ENCODE measurements at places on chromosomes 16 and 17.

- DNase-seq: no peak
These were observed 6.8 kb upstream of the SERPINF2 start for GRCh38 chr17:1735834-1736347.

DNA sequence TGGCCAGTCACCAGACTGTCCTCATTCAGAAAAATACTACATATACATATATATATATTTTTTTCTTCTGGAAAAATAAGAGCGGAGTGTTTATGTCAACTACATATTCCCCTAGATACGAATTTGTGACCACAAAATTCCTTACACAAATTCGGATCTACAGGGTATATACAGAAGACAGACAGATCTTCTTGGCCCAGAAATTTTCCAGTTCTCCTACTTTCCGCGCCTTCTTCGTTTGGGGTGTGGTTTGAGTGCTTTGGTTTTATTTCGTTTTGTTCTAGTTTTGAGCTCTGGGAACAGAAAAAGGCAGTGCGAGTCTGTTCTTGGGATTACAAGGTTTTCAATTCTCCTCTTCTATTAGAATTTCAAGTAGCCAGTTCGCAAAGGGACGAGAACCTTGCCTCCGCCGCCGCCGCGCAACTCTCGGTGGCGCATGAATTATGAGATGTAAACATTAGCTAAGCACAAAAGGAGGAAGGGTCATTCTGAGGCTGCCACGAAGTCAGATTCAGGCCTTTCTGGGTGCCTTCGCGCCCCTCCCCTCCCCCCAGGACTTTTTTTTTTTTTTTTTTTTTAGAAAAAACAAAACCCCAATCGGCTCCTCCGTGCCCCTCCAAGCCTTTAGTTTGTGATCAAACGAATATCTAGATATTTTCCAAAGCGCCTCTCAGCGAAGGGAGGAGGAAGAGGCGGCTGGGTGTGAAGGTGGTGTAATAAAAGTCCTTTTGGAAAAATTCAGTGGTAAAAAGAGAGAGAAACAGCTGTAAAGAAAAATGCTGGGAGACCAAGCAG is 1.8 kb upstream of the HOXB4 start:
- DNase-seq: no peak

GRCh38 chr16:80387318-80387921 is 153.4 kb upstream of the DYNLRB2 start:
- DNase-seq: no peak

GRCh38 chr16:67244387-67245185 is 2.7 kb downstream of the FHOD1 start:
- peak; percentile 97 for DNase-seq

DNA sequence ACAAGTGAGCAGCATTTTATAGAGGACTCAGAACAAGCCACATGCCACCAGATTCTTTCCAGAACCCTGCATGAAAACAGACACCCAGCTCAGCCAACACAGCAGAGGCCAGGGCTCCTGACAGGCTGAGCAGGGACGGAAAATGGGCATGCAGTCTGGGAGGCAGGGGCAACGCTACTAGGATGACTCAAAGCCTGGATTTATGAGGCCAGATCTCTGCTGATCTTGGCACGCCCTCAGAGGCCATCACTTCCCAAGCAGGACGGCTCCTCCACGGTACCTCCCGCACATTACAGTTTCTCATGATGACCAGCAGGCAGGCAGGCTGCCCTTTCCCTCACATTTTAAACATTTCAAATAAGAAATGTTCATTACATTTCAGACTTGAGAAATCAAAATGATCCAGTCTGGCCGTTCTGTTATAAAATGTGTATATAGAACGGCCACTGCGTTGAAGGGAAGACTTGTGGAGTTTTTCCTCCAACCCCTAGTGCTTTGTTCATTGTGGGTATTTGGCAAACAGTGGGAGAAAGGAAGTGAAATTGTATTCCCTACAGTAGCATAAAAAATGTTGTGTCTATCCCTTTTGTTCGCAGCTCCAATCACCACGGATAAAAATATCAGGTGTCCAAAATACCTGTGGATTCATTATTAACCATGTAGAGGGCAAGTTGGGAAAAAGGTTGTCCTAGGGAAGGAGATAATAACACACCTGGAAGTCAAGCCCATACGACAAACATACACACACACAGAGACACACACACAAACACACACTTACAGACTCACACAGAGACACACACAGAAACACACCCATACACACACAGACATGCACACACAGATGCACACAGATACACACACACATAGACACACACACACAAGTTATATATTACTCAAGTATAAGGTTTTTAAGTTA is 64.8 kb upstream of the ADAMTS18 start:
- peak; percentile 42 for DNase-seq

GRCh38 chr17:3502466-3502865 is 26.7 kb downstream of the ASPA start:
- no peak for DNase-seq

DNA sequence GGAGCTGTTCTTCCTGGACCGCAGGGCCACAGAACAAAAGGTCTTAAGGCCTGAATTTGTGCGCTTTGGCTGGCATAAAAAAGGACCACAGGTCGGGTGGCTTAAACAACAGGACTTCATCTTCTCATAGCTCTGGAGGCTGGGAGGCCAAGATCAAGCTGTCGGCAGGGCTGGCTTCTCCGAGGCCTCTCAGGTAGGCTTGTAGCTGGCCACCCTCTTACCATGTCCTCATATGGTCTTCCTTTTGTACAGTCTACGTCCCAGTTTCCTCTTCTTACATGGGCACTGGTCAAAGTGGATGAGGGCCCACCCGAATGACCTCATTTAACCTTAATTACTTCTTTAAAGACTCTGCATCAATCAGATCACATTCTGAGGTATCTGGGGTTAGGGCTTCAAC is 257.6 kb downstream of the CBLN1 start:
- DNase-seq: no peak

GRCh38 chr17:50396261-50397110 is 837 bp downstream of the LRRC59 start:
- DNase-seq: peak; percentile 36

GRCh38 chr17:77485089-77485833 is 344.5 kb downstream of the SEC14L1 start:
- DNase-seq: no peak

- no peak for DNase-seq
These were observed 158.9 kb upstream of the NOL11 start for GRCh38 chr17:67558740-67559380.

DNA sequence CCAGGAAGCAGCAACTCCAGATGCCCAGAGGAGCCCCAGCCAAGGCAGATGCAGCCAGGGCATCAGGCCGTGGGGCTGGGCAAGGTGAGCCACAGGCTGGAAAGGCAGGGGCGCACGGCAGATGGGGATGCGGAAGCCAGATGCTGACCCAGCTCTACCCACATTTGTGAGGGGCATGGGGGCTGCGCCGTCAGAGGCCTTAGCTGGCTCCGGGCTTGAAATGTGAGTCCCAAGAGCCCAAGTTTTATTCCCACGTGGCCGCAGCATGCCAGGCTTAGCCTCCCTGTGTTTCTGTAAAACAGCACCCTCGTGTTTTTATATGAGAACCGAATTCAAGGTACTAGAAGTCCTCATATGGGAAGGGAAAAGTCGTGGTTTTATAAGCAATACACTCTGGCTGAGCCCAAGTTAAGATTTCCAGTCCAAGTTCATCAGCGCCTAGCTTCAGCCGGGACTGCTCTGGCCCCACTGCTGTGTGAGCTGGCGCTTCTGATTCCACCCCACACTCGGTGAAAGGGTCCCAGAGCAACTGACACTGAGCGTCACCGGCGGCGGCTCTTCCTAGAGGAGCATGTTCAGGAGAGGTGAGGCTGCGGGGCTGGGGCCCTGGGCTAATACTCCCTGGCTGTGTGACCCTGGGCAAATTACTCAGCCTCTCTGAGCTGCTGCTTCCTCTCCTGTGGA is 6.7 kb upstream of the C16orf95 start:
- DNase-seq: no peak

All from kidney capillary endothelial cell (primary cell).